AG08396 (cell line): ENCODE measurements at places on chromosomes 4 and X.

- no peak for DNase-seq
Observed at GRCh38 chr4:153212736-153213135, 8.5 kb downstream of the TRIM2 start.

- no peak for DNase-seq
Observed at GRCh38 chr4:150722908-150723362, 141.0 kb downstream of the MAB21L2 start.

- DNase-seq, result peak; percentile 80
Observed at GRCh38 chrX:55160685-55161552, 59.2 kb upstream of the PAGE5 start.

DNA sequence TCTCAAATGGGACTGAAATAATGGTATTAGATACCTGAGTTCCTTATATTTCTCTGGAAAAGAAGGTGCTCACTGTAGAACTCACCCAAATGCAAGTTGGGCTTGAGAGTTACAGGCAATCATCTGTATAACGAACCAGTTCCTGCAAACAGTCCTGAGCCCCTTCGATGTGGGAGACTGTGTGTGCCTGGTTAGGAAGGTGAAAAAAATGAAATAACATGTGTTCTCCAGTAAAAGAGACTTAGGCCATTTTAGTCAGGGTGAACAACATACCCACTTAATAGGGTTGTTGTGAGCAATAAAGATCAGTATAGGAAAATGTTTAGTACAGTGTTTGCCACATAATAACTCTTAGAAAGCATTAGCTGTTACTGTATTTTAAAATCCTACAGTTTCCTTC, 23.4 kb downstream of the STIM2 start:
- no peak for DNase-seq

- DNase-seq, result no peak
Observed at GRCh38 chr4:102322736-102323135, 22.5 kb downstream of the SLC39A8 start.

DNA sequence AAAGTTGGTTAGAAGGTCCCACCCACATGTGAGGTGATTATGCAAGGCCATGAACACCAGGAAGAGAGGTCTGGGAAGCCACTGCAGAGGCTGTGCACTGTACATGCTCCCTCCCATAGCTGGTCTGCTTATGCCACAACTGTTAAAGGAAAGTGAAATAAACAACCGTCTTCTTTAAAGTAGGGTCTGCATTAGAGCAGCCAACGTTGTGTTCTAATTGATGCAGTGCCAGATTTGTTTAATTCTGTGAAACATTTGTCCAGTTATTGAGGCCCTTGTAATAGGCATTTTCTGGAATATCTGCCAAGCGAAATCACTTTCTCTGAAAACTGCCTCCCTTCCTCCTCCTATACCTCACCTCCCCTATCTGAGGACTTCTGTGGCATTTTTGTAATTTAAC, 224.0 kb upstream of the LNX1 start:
- DNase-seq, result no peak

GRCh38 chr4:42440083-42440482, 42.8 kb downstream of the SHISA3 start:
- DNase-seq, result no peak

DNA sequence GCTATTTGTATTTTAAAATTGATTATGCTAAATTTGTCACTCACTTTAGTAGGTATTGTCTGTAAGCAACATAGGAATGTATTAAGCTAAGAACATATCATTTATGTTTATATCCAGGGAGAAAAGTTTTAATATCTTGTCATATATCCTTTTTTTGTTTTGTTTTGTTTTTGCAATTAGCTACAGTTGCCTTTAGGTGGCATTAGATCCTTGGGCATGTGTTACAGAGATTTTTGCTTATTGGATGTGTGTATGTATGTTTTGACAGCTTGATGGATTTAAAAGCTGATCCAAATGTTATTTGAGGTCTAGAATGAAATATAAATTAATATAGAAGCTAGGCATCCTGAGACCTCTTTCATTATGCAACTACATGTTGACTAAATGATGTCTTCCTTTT, 36.1 kb upstream of the OTUD4 start:
- DNase-seq, result no peak

DNA sequence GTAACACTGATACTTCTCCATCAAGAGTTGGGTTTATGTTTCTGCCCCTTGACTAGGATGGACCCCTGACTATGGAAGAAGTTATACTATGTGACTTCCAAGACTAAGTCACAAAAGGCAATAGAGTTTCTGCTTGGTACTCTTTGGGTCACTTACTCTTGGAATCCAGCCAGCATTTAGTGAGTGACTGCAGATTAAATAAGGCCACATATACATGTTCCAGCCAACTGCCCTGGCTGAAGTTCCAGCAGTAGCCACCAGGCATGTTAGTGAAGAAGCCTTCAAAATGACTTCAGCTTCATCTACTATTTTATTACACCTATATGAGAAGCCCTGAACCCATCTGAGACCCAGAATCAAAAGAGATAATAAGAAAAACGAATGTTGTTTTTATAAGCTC, 524.0 kb downstream of the DMD start:
- no peak for DNase-seq

DNA sequence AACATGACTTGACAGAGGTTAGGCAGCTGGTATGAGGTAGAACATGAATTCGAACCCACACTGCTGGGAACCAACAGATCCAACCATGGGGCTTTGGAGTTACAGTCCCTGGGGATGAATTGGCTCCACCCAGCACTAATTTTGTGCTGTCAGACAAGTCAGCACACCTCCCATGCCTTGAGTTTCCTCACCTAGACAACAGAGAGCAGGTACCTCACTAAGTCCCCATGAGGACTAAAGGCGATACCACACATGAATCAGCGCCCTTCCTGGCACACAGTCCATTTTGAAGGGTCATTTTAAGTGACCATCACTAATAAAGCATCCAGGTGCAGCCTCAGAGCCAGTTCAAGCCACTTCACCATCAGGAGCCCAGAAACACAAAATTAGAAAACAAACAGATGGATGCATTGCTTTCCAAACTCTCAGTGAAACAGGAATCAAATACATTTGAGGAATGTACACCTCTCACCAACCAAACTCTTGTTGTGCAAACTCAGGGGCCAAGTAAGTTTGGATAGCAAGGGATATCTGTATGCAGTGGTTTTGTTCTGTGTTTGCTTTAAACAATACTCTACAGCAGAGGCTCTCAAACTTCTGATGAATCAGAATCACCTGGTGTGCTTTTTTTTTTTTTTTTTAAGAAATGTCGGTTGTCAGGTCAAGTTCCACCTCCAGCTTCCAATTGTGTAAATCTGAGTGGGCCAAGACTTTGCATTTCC, 10.1 kb downstream of the IDS start:
- DNase-seq, result no peak

- peak; percentile 62 for DNase-seq
Observed at GRCh38 chr4:3868211-3869173, 102.3 kb downstream of the ADRA2C start.

- no peak for DNase-seq
Observed at GRCh38 chr4:102402223-102402622, 56.9 kb upstream of the SLC39A8 start.

- no peak for DNase-seq
Observed at GRCh38 chrX:115592997-115593734, 32.2 kb downstream of the PLS3 start.

DNA sequence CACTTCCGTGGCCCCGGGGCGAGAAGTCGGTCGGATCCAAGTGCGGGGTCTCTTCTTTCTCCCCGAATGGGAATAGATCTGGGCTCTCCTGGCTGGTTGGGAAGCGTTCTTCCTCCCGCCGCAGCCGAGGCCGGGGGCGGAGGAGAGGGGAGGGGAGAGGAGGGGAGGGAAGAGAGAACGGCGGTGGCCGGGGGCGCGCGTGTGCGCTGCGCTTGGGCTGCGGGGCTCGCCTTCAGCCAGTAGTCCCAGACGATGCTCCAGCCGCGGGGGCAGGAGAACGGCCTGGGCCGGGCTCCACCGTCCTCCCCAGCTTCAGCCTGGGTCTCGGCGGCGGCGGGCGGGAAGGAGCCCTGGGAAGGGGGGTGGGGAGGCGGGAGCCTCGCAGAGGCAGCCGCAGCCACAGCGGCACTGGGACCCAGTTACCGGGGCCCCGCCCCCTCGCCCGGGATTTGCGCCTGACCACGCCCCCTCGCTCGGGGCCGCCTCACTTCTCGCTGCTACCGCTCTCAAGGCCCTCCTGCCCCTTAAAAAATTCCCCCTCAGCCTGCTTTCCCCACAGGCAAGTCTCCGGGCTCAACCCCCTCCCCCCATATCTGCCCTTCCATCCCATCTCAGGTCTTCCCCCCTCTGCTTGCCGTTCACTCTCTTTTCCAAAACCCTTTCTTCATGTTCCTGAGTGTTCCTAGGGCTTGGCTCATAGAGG, at the start of gene FGD1:
Gene FGD1, minus strand, starts transcription at position 421 of the 703 bp plus-strand sequence. CDS start 802 bp downstream, outside the sequence.
- peak; percentile 89 for DNase-seq

- no peak for DNase-seq
Observed at GRCh38 chr4:5770051-5770450, 59.0 kb downstream of the EVC start.

GRCh38 chr4:81469781-81470455, 1.8 kb downstream of the RASGEF1B start:
- DNase-seq, result no peak

DNA sequence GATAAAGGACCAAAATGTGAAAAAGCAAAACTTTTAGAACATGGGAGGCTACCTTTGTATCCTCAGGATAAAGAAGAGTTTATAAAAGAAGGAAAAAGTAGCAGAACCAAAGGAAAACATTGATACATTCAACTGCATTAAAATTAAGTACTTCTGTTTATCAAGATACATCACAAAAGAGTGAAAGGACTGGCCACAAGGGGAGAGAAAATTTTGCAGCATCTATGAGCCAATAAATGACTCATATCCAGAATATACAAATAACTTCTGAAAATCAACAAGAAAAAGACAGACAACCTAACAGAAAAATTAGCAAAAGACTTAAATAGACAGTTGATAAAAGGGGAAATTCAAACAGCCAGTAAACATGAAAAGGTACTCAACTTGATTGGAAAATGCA, 177.1 kb downstream of the RBMX2 start:
- DNase-seq, result no peak

DNA sequence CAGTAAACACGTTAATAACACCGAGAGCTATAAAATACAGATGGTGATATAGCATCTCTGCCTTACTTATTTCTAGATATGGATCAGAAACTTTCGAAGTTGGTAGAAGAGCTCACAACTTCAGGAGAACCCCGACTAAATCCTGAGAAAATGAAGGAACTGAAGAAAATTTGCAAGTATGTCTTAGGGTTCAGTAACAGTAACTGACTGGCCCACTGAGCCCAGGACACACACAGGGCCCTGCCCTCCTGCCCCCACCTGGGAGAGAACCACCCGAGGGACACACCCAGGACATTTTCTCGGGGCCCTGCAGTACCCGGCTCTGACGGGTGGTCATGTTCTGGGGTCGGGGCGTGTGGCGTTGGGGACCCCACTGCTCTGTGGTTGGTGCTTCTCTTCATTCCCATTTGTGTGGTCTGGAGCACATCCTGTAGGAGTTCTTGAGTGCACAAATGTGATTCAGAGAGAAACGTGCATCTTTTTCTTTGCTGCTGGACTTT, 1.1 kb downstream of the UVSSA start:
- DNase-seq, result no peak

DNA sequence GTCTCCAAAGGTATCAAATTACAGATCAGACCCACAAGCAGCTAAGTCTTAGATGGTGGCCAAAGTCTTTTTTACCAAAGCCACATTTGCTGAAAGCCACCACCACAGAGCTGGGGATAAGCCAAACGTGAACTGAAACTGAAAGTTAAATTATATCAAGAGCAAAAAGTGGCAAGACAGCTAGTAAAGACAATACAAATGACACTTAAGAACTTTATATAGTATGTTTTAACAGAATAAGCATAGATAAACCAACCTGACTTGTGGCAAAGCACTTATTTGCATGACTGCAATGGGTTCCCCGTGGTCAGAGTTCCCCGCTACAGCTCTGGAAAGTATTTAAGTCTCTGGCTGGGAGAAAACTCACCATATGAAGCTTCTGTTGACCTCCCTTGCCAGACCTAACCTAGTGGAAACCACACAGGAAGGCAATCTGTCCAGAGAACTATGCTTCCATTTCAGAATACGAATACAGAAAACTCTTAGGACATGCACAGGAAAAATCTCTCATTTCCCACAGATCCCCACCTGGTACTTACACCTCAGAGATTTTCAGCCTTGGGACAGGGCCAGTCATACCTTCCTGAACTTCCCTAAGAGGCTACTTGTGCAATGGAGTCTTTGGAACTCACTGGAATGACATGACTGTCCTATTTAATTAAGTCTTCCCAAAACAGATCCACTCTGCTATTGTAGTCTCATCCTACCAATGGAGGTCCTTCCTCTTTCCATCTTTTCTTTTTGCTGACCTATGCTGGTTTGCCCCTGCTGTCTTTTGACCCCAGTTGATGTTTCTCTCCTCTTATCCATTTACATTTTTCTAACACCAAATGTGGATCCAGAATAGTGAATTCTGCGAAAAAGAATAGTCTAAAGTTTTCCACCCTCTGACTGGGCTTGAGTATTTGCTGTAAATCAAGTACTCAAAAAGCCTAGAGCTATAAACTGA, 225.1 kb downstream of the NR3C2 start:
- DNase-seq, result no peak

DNA sequence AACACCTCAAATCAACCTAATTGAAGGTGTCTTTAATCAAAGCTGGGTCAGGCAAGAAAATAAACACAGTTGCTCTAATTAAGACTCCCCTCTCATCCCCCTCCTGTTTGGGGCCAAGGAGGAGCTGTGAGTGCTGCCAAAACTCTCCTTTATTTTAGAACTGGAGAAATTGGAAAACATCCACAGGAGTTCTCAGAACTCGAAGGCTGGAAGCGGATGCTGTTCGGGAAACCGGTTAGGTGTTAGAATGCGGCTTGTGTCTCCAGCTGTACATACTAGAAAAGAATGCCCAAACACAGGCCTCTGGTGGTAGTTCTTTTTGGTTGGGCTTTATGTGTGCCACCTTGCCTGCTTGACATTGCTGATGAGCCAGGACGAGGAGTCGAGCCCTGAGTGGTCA, 118.2 kb downstream of the GPR143 start:
- no peak for DNase-seq

- no peak for DNase-seq
Observed at GRCh38 chrX:47380268-47380667, 9.9 kb downstream of the ZNF157 start.

DNA sequence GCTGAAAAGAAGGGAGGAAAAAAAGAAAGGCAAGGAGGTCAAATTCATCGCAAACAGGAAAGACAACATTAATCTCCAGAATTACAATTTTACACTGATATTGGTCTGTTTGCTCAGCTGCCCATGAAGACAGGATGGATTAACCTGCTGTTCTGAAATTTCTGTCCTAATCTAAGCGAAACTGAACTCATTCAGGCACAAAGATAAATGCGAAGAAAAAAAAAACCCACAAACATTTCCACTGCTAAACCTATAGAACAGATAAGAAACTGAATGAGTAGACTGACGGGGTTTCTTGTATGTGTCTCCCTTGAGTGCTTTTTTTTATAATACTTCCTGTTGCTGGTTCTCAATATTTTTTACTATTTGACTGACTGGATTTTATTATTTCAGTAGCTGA, 251.8 kb upstream of the FTHL17 start:
- no peak for DNase-seq
